C1 segment of cervical spinal cord (tissue), 14 donors: ENCODE measurements at places on chromosomes 13 and 19.

GRCh38 chr19:57709616-57710015, 612 bp upstream of the ZNF154 start:
- no peak for DNase-seq

DNA sequence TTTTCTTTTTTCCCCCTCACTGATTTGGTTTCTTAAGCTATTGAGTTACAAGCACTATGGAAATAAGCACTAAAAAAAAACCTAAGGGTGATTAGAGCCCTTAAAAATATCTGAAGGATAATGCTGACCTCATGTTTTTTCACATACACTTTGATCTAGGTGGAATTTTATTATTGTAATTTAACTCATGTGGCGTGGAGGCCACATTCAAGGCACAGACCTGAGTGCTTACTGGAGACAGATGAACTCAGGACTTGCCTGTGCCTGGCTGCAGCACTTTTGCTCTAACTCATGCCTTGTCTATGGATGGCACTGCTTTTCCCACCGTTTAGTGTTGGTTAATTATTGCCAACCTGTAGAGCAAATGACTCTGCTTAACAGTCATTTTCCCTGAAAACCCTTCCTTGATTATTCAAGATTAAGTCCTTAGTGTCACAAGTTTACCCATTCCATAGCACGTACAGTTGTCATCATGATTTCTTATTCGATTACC, 541.4 kb downstream of the GPC6 start:
- no peak for DNase-seq

DNA sequence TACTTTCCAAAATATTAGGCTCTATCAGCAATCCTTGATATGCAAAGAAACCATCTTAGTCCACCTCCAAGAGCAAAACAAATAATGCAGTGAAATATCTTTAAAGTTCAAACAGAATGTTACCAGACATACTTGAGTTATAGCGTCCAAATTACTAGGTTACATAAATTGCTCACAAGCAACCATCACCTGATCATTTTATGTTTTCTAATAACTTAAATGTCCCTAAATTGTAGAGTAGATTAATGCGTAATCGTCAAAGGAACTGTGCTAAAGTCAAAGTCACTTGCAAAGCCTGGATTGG, 350.6 kb upstream of the ARGLU1 start:
- no peak for DNase-seq

- DNase-seq = no peak
These were observed 7.9 kb downstream of the LRP3 start for GRCh38 chr19:33201886-33202545.

GRCh38 chr13:23960566-23961156, 63.4 kb upstream of the C1QTNF9B start:
- no peak for DNase-seq

- DNase-seq = no peak
These were observed 1.5 kb downstream of the ZNF787 start for GRCh38 chr19:56119582-56119978.

DNA sequence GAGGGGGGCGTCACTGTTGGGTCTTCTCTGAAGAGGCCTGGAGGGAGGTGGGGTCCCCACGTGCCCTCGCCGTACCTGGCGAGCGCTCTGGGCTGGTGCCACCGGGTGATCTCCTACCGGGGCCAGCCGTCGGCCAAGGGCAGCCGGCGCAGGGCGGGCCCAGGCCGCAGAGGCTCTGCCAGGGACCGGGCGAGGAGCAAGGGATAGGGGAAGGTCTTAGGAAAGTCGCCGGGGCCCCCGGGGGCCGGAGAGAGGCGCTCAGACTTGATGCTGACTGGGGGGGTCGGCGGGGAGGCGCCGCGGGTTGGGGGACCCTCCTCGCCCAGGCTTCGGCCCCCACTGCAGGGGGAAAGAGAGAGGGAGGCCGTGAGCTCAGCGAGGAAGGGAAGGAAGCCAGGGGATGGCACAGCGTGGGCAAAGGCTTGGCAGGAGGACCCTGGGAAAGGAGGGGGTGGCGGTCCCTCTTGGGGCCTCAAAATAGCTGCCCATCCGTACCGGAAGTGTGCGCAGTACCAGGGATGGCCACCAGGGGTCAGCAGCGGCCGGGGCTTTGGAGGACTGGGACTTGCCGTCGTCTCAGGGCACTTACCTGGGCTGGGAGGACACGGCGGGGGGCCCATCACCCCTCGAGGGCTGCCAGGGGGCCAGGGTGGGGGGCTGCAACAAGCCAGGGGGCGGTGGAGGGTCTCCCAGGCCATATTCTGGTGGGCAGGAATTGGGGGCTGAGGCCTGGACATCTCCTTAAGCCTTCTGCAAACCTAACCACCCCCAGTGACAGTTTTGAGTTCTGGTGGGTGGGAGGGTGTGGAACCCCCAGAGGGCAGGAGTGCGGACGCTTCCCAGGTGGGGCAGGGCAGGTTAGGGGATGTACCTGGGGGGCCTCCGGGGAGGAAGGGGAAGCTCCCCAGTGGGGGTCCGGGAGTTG, 7.7 kb upstream of the TMEM161A start:
- DNase-seq = no peak

DNA sequence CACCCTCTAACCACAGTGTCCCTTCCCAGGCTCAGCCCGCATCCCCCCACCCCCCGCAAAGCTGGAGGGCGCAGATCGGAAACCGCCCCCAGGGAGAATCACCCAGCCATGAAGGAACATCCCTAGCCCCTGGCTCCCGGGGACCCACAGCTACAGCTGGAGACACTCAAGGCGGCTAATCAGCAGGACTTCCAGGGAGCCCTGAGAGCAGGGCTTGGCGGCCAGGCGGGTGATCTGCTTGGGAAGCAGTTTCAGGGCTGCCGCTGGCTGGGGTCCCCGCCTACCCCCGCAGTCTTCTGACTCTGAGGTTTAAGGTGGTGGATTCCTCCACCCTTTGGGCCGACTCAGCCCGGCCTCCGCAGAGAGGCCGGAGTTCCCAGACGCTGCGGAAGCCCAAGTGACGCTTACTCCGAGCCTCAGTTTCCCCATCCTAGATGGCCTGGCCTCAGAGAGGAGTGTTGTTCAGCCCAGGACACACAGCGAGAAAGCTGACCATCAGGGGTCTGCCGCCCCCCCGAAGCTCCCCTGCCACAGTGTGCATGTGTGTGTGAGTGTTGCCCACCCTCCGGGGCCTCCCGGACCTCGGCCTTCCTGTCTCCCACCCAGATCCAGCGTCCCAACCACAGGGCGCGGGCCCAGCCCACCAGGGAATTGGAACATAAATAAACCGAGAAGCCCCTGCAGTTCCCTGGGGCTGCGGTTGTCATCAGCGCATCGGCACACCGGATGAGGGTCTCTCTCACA, 9.8 kb downstream of the FUT6 start:
- DNase-seq = no peak

DNA sequence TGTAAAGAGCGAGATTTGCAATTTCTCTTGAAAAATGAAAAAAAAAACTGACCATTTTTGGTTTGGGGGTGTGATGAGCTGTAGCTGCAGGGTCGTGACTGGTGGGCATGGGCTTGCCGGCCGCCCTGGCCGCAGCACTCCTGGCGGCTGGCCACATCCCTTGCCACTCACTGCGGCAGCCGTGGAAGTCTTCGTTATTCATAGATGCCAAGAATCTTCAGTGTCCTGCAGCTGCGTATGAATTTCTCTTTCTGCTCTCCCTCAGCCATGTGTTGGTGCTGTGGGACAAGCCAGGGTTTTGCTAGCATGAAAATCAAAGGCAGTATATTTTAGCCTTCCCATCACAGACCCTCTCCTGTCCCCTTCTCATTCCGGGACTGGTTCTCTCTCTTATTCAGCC, 151.7 kb upstream of the TSHZ3 start:
- DNase-seq = no peak

- DNase-seq = no peak
These were observed 138.3 kb upstream of the RFC3 start for GRCh38 chr13:33679658-33680012.

DNA sequence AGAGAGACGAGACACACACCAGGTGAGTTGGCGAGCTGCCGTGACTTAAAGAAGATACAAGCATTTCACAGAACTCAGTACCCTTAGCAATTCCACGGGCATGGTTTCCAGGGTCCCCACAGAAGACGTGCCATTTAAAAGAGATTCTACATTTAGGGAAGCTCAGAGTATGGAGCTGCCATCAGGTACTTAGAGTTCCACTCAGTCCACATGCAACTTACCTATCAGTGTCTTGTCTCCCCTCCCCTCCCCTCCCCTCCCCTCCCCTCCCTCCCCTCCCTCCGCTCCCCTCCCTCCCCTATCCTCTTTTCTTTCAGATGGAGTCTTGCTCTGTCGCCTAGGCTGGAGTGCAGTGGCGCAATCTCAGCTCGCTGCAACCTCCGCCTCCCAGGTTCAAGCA, 12.2 kb downstream of the ZNF30 start:
- DNase-seq = no peak

DNA sequence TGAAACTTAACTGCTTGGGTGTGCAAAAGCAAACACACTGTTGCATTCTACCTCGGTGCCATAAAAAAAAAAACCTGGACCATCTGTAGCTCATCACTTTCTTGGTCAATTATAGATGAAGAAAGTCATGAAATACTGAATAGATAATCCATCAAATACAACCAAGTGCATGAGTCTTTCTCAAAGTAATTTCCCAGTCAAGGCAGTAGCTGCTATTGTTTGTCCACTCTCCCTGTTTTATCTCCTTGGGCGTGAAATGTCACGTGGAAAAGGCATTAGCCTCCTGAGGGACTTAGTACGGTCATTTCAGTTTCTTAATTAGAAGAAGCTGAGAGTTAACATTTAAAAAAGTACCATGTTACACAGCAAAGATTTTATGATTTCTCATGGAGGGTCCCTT, 1697.9 kb downstream of the PCDH9 start:
- no peak for DNase-seq

- no peak for DNase-seq
These were observed 81.1 kb upstream of the FLT1 start for GRCh38 chr13:28576067-28576466.

DNA sequence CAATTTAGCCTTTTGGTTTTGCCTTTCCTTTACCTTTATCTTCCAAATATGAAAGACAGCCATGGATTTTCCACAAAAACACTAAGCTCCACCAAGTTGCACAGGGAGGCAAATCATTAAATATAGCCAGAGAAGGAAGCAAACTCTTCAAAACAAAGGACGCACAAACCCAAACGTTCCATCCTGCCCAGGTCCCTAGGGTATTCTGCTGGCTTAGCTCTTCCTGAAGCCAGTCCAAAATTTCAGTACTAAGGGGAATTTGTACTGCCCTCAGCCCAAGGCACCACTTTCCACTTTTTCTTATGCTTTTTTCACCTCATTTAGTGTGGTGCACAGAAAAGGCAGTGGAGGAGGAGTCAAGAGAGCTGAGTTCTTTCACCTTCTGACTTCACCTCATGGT, 169.9 kb downstream of the FLT1 start:
- DNase-seq = no peak

DNA sequence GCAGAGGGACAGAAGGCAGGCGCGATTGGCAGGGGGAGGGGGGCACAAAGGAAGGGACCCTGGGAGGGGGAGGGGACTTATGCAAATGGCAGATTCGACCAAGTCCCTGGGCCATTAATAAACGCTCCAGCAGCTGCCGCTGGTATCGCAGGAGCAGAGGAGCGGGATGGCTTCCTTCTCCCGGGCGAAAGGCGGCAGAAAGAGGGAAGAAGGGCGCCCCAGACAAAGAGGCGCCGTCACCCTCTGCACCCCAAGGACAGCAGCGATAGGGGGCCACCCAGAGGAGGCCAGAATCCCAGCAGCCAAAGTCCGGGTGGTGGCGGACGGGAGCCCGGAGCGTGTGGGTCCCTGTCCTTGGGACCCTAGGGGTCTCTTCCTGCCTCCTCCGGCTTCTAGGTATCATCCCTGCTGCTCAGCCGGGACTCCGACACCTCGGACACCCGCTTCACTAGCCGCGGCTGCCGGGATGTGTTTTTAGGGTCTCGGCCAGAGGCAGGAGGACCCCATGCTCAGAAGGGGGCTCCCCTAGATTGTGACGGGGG, 1.9 kb downstream of the PTPRS start:
- peak; percentile 28 for DNase-seq

GRCh38 chr13:105428811-105429210, 1106.7 kb downstream of the EFNB2 start:
- DNase-seq = no peak
